ENCODE measurements at places on chromosomes 3 and 15.

GRCh38 chr3:108936924-108937689 lies 16.6 kb downstream of the GUCA1C start:
- no peaks in the 10 kb centered on the region for H3K36me3 ChIP-seq
- no peaks in the 10 kb centered on the region for H3K27me3 ChIP-seq

DNA sequence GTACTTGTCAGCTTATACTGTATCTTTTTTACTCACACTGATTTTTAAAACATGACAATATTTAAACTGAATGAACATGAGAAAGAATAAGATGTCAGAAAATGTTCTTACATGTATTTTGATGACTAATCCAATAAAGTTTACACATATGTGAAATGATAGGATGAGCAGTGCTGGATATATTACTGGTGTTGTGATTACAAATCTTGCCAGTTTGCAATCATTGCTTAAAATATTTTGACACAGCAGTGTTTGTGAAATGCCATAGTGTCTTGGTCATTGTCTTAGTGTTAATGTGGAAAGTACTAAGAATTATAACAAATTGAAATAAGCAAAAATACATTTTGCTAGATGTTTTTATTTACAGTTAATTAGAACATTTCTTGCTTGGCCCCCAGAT lies 118.7 kb upstream of the MLF1 start:
- H3K36me3 ChIP-seq, result no peaks in the 10 kb centered on the region
- H3K4me3 ChIP-seq, result no peak overlapping the region
- no peak for DNase-seq

DNA sequence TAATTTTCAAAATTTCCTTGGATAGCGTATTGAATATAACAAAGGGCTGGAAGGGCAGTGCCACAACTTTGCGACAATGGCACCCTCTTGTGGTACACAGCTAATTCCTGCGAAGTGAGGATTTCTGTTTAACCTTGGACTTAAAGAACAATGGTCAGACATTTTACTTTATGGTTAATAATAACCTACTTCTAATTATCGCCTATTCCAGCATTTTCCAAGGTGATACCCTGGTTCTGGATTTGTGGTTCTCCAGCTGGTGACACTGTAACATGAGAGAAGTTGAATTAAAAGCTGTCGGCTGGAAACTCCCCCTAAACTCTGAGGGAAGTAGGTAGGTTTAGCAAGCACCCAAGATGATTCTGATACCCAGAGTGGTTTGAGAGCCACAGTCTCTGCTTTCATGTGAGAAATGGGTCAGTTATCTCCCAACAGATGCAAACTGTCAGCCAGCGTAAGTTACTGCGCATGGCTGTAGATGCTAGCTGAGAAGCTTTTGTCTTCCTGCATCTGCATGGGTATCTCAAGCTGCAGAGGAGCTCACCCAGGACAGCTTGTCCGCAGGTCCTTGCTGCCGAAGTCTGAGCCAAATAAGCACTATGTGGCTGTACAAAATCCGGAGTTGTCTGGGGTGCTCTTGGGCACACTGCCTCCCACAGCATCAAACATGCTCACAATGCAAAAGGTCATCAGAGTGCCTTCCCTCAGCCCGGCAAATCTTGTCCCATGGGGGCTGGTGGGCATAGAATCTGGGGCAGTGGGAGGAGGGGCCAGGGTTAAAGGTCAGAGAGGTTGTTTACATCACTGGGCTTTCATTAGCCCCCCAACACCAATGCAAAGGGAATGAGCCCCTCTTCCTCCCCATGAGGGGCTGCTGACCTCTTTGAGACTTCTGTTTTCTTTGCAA lies 6.6 kb upstream of the CHSY1 start:
- no peak for DNase-seq
- H3K4me1 ChIP-seq, result peaks cover 4% of the 10 kb centered on the region
- H3K27ac ChIP-seq, result no peak overlapping the region
- H3K4me3 ChIP-seq, result no peak overlapping the region
- no peaks in the 10 kb centered on the region for H3K27me3 ChIP-seq

- no peaks in the 10 kb centered on the region for H3K36me3 ChIP-seq
- no peak for DNase-seq
- no peaks in the 10 kb centered on the region for H3K27me3 ChIP-seq
- peaks cover 29% of the 10 kb centered on the region for H3K4me1 ChIP-seq
Measured at GRCh38 chr3:193594946-193595689, 2.1 kb downstream of the OPA1 start.

DNA sequence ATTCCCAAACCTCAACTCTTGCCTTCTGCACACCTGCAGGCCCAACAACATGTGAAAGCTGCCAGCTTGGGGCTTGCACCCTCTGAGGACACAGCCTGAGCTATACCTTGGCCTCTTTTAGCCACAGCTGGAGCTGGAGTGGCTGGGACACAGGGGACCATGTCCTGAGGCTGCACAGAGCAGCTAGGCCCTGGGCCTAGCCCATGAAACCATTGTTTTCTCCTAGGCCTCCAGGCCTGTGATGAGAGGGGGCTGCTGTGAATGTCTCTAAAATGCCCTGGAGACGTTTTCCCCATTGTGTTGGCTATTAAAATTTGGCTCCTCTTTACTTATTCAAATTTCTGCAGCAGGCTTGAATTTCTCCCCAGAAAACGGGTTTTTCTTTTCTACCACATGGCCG lies 7.2 kb downstream of the ZKSCAN7 start:
- no peak for DNase-seq
- no peaks in the 10 kb centered on the region for H3K27me3 ChIP-seq
- H3K4me3 ChIP-seq, result no peak overlapping the region
- no peaks in the 10 kb centered on the region for H3K4me1 ChIP-seq

- H3K27me3 ChIP-seq, result no peaks in the 10 kb centered on the region
- no peak overlapping the region for H3K4me3 ChIP-seq
- DNase-seq, result no peak
- H3K27ac ChIP-seq, result no peak overlapping the region
Measured at GRCh38 chr15:64667736-64668161, 107.6 kb downstream of the RBPMS2 start.

DNA sequence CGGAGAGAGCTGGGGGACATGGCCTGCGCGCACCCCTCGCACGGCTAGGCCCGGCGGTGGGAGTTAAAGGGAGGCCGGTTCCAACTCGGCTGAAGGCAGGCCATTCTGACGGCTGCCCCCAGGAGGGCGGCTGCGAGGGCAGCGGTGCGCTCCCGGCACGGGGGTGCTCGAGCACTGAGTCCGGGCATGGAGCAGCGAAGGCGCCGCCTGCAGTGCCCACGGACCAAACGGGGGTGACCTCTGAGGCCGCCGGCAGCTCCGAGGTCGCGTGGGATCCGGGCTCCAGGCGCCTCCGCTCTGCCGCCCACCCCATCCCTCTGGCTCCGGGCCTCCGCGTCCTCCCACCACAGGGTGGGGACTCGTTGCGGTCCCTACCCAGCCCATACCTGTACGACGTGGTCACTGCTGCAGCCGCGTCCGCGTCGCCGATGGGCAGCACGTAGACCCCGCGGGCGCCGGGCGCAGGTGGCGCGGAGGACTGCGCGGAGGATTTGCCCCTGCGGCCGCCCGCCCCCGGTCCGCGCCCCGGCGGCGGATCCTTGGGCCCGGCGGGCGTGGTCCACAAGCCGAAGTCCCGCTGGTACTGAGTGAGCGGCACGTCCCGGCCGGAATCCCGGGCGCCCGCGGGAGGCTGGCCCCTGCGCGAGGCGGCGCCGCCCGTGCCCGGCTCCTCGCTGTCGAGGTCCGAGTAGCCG lies 469 bp downstream of the MAP6D1 start:
- peaks cover 23% of the 10 kb centered on the region for H3K4me1 ChIP-seq
- H3K36me3 ChIP-seq, result no peaks in the 10 kb centered on the region

GRCh38 chr3:133930341-133930933 lies 34.8 kb upstream of the RAB6B start:
- H3K27ac ChIP-seq, result no peak overlapping the region
- no peaks in the 10 kb centered on the region for H3K36me3 ChIP-seq
- H3K4me3 ChIP-seq, result no peak overlapping the region
- H3K27me3 ChIP-seq, result no peaks in the 10 kb centered on the region

GRCh38 chr15:79987569-79987955 lies 16.6 kb upstream of the BCL2A1 start:
- H3K27ac ChIP-seq, result no peak overlapping the region
- H3K36me3 ChIP-seq, result no peaks in the 10 kb centered on the region
- H3K4me3 ChIP-seq, result no peak overlapping the region
- H3K27me3 ChIP-seq, result no peaks in the 10 kb centered on the region
- DNase-seq, result no peak

DNA sequence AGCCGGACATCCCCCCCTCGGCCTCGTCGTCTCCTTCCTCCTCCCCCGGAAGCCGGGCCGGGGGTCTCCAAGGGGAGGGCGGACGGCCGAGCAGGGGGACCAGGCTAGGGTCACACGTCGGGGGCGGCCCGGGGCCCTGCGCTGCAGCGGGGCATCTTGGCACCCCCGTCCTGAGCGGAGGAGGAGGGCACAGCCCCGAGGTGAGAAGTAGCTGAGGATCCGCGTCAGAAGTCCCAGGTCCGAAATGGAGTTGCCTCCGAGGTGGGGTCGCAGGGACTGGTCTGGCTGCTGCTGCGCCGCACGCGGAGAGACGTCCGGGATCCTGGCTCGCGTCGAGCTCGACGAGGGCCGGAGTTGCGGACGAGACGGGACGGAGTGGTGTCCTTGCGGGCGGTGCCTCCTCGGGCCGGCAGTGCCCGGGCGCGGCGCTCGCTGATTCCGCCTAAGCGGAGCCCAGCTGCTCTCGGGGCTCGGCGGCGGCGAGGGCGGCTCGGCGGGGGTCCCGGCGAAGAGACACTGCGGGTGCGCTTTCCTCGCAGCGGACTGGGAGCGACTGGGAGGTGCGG lies at the start of gene ADCY5:
Gene ADCY5, minus strand, starts transcription at position 555 of the 566 bp plus-strand sequence. Its CDS starts 545 bp downstream, at position 10.
- H3K27me3 ChIP-seq, result no peaks in the 10 kb centered on the region
- H3K27ac ChIP-seq, result peak within 1 kb of the TSS; percentile 97
- H3K4me3 ChIP-seq, result peak within 1 kb of the TSS; percentile 90
- H3K4me1 ChIP-seq, result peaks cover 17% of the 10 kb centered on the region
- no peak for DNase-seq
- no peaks in the 10 kb centered on the region for H3K36me3 ChIP-seq

GRCh38 chr15:46676233-46677206 lies 1040.8 kb upstream of the SEMA6D start:
- H3K36me3 ChIP-seq, result no peaks in the 10 kb centered on the region
- no peaks in the 10 kb centered on the region for H3K4me1 ChIP-seq
- H3K27me3 ChIP-seq, result no peaks in the 10 kb centered on the region
- DNase-seq, result no peak
- no peak overlapping the region for H3K4me3 ChIP-seq
- H3K27ac ChIP-seq, result no peak overlapping the region

DNA sequence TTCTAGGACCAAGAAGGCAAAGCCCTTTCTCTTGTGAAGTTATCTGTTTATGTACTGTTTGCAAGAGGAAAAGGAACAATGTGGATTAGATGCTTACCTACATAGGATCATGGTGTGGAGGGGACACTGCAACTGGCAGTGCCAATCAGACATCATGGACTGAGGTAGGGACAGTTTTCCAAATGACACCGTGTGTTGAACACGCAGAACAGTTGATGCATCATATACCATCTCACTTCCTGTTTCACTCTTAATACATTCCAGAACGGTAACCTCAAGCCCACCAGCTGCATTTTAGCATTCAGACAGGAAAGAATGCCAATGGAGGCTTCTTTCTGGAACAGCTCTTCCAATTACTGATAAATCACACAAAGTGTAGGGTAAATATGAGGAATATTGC lies 397.7 kb upstream of the LMCD1 start:
- no peak overlapping the region for H3K27ac ChIP-seq
- H3K27me3 ChIP-seq, result no peaks in the 10 kb centered on the region
- H3K4me1 ChIP-seq, result no peaks in the 10 kb centered on the region
- no peak overlapping the region for H3K4me3 ChIP-seq

DNA sequence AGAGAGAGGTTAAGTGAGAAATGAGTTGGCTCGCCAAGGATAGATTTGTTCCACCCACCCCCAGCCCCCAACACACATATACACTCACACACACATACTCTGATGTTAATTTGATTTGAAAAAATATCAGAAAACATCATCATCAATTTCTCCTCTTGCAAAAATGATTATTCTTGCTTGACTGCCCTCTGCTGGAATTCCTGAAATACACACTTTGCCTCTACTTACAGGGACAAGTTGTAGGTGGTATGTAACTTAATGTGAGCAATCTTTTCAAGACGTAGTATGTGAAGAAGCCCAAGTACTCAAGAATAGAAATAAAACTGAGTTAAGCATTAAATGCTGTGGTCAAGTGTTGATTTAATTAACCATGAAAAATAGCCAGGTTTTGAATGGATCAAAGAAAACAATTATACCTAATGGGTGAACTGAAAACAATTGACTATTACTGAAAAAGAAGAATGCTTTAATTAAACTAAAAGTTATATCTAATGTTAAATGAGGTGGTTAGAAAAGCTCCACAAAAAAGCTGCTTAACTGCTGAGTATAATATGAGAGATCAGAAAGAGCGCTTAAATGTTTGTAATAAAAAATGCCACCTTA lies 46.6 kb upstream of the MDFIC2 start:
- no peak for DNase-seq
- H3K27ac ChIP-seq, result no peak overlapping the region
- H3K4me1 ChIP-seq, result peaks cover 7% of the 10 kb centered on the region
- H3K36me3 ChIP-seq, result no peaks in the 10 kb centered on the region

GRCh38 chr15:78274994-78275393 lies 10.6 kb downstream of the DNAJA4 start:
- H3K4me1 ChIP-seq, result peaks cover 3% of the 10 kb centered on the region
- no peaks in the 10 kb centered on the region for H3K27me3 ChIP-seq
- peaks cover 59% of the 10 kb centered on the region for H3K36me3 ChIP-seq
- no peak overlapping the region for H3K27ac ChIP-seq
- H3K4me3 ChIP-seq, result no peak overlapping the region

GRCh38 chr3:128112357-128112968 lies 11.1 kb downstream of the RUVBL1 start:
- peaks cover 12% of the 10 kb centered on the region for H3K4me1 ChIP-seq
- no peak overlapping the region for H3K4me3 ChIP-seq
- peaks cover 8% of the 10 kb centered on the region for H3K36me3 ChIP-seq
- peak overlapping the region; percentile 27 for H3K27ac ChIP-seq

DNA sequence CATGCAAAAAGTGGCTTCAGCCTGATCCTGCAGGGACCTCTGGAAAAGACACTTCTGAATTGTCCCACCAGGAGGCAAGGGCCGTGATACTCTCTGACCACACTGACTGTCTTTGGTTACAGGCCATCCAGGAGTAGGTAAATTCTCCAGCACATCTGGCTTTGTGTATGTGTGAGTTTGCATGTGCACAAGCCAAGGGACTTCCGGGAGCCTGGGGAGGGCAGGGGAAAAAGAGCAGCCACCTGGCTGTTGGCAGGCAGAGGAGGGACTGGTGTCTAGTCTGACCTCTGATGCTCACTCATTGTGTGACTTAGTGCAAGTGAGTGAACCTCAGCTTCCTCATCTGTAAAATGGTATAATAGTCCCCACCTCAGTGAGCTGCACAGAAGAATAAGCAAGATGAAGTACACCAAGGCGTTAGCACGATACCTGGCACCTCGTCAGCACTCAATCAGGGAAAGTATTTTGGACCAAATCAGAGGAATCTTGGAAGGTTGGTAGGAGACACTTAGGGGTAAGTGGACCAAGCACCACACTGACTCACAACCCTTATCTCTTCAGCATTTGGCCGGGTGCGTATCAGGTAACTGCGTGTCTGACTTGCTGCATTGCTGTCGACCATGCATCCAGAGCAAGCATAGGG lies 19.1 kb downstream of the KLHL6 start:
- no peak overlapping the region for H3K27ac ChIP-seq
- H3K4me3 ChIP-seq, result no peak overlapping the region
- no peaks in the 10 kb centered on the region for H3K4me1 ChIP-seq
- no peaks in the 10 kb centered on the region for H3K36me3 ChIP-seq
- H3K27me3 ChIP-seq, result no peaks in the 10 kb centered on the region
- DNase-seq, result no peak

GRCh38 chr15:92164327-92165000 lies 229.2 kb upstream of the ST8SIA2 start:
- no peak overlapping the region for H3K27ac ChIP-seq
- H3K4me3 ChIP-seq, result no peak overlapping the region
- no peak for DNase-seq
- H3K4me1 ChIP-seq, result no peaks in the 10 kb centered on the region
- H3K36me3 ChIP-seq, result peaks cover 40% of the 10 kb centered on the region
